Activated CD4-positive, CD25-positive, alpha-beta regulatory T cell (primary cell): ENCODE measurements at places on chromosomes 3 and 15.

GRCh38 chr15:92904722-92905571 is 4.8 kb downstream of the CHD2 start:
- DNase-seq: no peak

GRCh38 chr15:89142423-89142822 is 54.2 kb downstream of the ABHD2 start:
- DNase-seq: no peak

DNA sequence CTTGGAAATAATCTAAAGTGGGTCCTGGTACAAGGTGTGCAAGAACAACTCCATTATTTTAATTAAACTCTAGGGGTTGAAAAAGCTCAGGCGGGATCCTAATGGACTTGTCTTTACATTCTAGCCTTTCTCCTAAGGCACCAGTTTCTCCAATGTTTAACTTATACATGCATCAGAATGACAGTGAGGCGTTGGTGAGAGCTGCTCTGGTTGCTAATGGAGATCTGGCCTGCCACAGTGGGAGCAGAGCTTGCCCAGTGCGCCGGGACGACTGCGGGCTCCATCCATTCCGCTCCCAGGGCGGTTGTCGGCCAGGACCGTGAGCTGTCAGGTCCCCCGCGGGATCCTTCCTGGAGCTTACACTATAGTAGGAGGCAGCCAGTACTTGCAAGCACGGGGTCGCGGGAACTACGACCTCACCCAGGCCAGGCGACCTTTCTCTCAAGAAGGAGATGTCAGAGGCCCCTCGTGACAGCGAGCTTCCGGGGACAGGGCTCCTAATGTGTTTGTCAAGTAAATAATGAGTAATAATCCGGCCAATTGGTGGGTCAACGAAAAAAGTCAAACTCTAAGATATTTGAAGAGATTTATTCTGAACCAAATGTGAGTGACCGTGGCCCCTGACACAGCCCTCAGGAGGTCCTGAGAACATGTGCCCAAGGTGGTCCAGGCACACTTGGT is 991 bp upstream of the HIGD1A start:
- no peak for DNase-seq

DNA sequence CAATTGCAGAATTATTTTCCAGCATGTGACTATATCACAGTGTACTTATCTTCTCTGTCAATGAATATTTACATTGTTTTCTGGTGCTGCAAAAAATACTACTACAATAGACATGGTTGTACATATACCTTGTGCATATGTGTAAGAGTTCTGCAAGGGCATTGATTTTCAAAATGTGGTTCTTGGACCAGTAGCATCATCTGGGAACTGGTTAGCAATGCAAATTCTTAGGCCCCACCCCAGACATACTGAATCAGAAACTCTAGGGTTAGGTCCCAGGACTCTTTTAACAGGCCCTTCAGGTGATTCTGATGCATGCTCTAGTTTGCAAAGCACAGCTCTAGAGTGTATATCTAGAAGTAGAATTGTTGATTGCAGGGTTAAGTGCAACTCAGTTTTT is 292.3 kb downstream of the ZNF621 start:
- DNase-seq: no peak

GRCh38 chr3:134353171-134353825 is 20.9 kb downstream of the AMOTL2 start:
- no peak for DNase-seq

DNA sequence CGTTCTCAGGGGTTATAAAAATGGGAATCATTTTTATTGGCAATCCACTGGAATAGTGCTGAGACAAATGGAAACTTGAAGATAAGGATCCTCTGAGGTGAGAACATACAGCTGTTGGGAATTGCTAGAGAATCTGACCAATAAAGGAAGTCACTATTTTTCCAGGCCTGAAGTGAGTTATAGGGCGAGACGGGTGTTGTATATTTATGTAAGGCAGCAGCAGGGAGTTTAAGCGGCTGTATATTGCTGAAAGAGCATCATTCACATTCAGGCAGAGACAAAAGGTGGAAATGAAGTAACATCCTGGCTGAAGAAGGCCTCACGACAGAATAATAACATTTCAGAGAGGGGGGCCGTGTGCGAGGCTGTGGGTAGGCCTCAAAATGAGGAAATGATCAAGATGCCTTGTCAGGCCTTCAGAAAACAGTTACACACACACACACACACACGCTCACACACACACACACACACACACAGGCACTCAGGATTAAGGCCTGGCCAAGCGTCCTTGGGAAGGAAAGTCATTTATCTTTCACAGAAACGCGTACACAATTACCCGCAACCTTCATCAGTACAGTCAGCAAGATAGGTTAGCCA is 964.9 kb upstream of the NR2F2 start:
- no peak for DNase-seq

DNA sequence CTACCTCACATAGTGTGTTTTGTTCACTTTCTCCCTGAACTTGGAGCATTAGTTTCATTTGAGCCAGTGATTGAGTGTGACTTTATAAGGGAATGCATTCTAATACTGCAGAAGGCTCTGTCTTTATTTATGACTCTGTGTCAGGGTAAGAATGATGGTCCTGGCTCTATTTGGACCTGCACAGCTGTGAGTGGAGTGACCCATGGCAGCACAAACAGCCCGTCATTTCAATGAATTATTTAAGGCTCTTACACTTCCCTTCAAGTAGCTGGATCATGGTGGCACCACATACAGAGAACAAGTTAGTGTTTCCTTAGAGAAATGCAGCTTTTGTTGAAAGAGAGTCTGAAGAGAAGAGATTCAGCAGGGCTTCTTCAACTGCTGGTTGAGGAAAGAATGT is 16.4 kb downstream of the TMEM108 start:
- no peak for DNase-seq

GRCh38 chr3:194040516-194041273 is 95.3 kb upstream of the HES1 start:
- DNase-seq: no peak

GRCh38 chr15:41417418-41418195 is 712 bp downstream of the RTF1 start:
- no peak for DNase-seq

- DNase-seq: no peak
Measured at GRCh38 chr3:123046262-123047061, 18.9 kb upstream of the SEMA5B start.

GRCh38 chr15:80260551-80260950 is 8.5 kb upstream of the CTXND1 start:
- DNase-seq: no peak

DNA sequence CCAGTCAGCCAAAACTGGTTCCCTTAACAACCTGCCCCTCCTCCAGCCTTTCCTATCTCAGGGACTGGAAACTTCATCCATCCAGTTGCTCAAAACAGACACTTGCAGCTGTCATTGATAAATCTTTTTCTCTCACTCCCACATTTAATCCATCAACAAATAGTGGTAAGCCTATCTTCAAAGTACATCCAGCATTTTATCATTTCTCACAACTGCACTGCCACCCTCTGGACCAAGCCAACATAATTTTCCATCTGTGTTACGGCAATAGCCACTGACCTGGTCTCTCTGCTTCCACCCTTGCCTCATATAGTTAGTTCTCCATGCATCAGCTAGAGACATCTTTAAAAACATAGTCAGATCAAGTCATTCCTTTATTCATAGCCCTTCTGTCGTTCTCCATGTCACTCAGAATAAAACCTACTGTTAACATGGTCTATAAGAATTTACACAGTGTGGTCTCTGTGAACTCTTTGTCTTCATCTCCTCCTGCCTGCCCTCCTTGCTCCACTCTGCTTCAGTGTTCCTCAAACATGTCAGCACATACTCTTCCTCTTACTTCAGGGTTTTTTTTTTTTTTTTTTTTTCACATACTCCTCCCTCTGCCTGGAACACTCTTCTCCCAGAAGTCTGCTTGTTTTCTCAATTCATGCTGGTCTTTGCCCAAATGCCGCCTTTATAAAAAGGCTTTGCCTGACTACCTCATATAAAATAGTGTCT is 102.5 kb upstream of the COL6A5 start:
- DNase-seq: no peak

GRCh38 chr3:15979495-15979894 is 181.7 kb upstream of the ANKRD28 start:
- DNase-seq: no peak

GRCh38 chr15:78679089-78679511 is 38.1 kb upstream of the CHRNB4 start:
- no peak for DNase-seq

DNA sequence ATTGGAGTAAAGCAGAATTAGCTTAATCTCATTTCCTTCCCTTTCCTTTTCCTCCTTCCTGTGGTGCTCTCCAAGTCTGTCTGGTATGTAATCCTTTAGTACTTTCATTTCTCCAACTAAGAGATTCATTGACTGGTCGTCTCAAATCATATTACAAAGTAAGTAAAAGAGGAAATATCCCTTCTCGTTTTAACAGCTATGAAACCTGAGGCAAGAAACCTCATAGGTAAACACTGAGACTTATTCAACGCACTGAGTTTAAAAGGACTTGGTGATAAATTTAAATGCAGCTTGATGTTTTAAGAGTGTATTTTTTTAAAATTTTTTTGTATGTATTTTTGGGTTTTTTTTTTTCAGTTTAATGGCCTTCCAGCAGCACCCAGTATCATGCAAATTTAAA is 117.2 kb upstream of the LRRC3B start:
- no peak for DNase-seq

- no peak for DNase-seq
Measured at GRCh38 chr3:61894988-61895935, 333.9 kb downstream of the PTPRG start.
